ENCODE measurements at places on chromosomes 6 and 20.

DNA sequence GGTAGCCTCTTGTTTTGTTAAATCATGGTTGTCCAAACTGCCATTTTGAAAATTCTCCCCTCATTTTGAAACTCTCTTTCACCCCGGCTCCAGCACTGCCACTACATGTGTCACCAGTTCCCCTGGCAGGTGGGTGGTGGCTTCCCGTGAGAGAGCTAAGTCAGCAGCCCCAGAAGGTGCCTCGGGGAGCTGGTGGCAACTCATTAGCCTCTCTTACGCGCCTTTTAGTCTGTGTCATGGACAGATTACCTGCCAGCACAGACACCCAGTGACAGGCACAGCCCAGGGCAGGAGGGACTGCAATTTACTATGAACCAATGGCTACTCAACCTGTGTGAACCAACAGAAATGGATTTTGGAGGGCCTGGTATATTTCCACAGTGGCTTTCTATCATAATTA is 147.1 kb upstream of the SASH1 start:
- no peak for DNase-seq

GRCh38 chr6:148825492-148825891 is 78.7 kb downstream of the UST start:
- DNase-seq = no peak

DNA sequence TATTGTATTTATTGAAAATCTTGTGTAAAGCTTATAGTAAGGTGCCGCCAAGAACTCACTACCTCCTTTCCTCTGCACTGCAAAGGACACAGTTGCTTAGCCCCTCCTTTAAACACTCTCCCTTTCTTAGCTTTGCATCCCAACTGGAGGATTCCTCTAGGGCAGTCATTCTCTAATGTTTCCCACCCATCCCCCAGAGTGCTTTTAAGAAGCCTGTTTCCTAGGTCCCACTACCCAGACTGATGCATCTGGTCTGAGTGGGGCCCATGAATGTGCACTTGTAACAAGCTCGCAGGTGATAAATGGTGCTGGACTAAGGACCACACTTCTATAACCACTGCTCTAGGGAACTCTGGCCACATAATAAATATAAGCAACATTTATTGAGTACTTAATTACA is 55.2 kb downstream of the B4GALT5 start:
- DNase-seq = no peak

DNA sequence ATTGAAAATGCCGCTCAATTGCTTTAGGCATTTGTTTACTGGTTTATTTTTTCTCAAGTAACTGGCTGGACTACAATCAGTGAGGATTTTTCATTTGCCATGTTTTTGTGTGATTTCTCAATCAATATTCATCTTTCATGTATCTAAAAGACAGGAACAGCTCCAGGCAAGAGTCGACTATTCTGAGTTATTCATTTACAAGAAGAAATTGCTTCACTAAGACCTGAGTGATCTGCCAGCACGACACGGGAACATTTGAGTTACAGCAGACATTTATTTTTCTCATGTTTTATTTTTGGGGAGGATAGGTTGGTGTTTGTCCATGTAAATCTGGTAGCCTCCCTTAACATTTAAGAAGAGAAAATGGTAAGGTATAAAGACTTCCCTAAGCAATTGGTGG is 124.1 kb downstream of the CBLN4 start:
- no peak for DNase-seq

DNA sequence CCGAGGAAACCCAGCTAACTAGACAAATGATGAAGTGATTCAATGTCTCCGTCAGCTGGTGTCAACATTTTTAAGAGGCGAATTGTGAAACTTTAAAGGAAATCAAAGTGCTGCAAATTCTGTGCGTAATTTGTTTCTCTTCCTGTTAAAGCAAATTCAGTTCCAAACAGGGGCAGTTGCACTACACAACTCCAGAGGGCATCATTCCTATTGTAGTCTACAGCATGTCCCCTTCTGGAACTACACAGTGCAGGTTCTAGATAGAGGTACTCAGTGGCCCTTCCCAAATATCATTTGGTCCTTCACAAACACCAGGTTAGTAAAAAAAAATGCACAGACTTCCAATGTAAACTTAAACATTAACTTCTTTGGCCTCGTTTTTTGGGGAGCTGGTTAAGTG is 38.3 kb upstream of the SMLR1 start:
- DNase-seq = no peak

GRCh38 chr6:55886185-55886836 is 10.9 kb upstream of the BMP5 start:
- DNase-seq = no peak

DNA sequence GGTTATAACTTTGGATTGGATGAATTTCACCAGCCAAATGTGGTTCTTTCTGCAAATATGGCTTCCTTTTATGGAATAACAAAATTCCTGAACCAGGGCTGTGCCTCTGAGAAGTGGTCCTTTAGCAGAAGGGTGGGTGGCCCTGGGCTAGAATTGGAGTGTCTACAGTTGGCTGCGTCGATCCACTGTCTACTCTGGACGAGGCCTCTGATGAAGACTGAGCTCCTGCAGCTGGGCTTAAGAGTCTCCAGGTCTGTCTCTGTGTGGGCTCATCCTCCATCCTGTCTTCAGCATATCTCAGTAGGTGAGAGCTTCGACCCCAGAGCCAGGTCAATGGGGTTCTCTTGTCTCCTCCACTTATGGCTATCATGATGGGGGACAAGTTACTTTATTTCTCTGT is 166.3 kb upstream of the PMEPA1 start:
- DNase-seq = no peak

- DNase-seq = no peak
Measured at GRCh38 chr20:7171911-7172310, 404.4 kb downstream of the BMP2 start.

GRCh38 chr6:114249522-114249921 is 93.3 kb downstream of the HS3ST5 start:
- no peak for DNase-seq

GRCh38 chr6:169912266-169913095 is 161.1 kb downstream of the ERMARD start:
- no peak for DNase-seq

DNA sequence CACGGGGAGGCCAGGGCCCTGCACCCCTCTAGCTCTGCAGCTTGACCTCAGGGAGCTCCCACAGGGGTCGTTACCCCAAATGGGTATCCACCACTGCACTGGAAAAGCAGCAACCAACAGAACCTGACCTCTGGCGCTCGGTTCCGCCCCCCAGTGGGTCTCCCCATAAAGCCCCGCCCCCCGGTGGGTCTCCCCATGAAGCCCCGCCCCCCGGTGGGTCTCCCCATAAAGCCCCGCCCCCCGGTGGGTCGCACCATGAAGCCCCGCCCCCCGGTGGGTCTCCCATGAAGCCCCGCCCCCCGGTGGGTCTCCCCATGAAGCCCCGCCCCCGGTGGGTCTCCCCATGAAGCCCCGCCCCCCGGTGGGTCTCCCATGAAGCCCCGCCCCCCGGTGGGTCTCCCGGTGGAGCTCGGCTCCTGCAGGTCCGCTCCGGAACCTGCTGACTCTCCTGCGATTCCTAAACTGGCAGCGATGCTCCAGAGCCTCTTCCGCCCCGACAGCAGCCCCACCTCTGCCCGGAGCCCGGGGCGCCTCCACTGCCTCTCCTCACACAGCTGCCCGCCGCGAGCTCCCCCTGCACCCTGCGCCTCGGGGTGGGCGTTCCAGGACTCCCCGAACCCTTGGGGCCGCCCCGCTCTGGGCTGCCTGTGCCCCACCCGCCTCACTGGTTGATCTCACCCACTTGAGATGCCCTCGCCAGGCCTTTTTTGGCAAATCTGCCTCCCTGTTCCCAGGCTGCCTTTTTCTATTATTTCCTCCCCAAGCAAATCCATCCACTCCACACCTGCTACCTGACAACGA is 12.1 kb downstream of the SLC2A4RG start:
- no peak for DNase-seq

- no peak for DNase-seq
Measured at GRCh38 chr6:29107758-29108157, at the start of gene OR2J3. TSS of gene OR2J3 (plus strand) at chr6:29108058. CDS start at chr6:29111891, 3,833 bp downstream.

- DNase-seq = no peak
Measured at GRCh38 chr6:13014504-13015378, 298.2 kb downstream of the PHACTR1 start.

- DNase-seq = no peak
Measured at GRCh38 chr20:20207291-20207690, 155.0 kb downstream of the CFAP61 start.

DNA sequence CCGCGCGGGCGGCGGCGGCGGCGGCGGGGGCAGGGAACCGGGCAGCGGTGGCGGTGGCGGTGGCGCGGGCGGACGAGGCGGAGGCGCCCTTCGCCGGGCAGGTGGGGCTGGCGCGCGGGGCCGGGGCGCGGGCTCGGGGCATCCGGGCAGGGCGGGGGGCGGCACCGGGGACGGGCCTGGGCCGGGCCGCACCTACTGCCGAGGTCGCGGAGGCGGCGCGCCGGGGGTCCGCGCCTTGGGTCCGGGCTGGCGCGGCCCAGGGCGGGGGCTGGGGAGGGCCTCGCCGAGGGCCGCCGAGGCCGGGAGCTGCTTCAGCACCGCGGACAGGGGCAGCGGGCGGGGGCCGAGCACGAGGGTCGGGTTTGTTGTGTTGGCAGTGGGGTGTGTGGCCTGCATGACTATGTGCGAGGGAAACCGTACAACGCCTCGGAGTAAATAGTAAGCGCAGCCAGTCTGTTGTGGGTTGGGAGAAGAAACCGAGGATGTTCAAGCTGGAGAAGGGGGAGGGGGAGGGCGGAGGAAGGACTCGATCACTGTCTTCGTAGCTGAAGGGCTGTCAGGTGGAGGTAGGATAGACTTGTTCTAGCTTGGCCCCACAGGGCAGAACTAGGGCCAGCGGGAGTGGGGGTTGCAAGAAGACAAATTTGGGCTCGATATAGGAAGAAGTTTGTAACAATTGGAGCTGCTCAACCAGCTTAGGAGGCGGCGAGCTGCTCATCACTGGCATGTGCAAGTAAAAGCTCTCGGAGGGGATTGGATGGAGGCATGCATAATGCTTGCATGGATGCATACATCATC is 593 bp downstream of the MMP24 start:
- DNase-seq = no peak

DNA sequence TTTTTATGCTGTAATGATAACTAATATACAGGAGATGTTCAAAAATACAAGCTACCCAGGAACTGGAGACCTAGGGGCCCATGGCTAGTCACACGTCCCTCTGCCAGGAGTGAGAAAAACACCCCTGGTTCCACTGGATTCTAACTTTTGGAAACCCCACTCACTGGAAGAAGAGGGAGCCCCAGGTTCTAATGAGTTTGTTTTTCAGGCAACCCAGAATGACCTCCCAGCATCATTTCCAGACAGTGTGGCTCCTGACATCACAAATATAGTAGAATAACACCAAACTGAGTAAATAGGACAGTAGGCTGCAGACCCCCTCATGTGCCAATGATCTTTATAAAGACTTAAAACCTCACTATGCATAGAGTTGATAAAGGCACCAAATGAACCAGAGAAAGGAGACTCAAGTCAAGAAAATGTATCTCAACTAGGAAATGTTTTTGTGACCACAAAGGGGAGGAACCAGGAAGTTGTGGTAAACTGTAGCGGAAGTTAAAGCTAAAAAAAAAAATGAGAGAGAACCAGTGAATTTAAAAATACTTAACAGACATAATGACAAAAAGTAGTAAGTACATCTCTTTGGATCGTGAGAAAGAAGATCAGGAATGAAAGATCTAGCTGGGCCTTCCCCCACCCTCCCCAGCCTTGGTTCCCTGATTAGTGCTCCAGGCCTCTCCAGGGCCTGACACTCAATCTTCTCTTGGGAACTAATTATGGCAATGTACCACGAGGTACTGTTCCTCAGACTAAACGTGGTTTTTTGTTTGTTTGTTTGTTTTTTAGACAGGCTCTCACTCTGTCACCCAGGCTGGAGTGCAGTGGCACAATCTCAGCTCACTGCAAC is 19.8 kb downstream of the HLA-E start:
- DNase-seq = no peak

DNA sequence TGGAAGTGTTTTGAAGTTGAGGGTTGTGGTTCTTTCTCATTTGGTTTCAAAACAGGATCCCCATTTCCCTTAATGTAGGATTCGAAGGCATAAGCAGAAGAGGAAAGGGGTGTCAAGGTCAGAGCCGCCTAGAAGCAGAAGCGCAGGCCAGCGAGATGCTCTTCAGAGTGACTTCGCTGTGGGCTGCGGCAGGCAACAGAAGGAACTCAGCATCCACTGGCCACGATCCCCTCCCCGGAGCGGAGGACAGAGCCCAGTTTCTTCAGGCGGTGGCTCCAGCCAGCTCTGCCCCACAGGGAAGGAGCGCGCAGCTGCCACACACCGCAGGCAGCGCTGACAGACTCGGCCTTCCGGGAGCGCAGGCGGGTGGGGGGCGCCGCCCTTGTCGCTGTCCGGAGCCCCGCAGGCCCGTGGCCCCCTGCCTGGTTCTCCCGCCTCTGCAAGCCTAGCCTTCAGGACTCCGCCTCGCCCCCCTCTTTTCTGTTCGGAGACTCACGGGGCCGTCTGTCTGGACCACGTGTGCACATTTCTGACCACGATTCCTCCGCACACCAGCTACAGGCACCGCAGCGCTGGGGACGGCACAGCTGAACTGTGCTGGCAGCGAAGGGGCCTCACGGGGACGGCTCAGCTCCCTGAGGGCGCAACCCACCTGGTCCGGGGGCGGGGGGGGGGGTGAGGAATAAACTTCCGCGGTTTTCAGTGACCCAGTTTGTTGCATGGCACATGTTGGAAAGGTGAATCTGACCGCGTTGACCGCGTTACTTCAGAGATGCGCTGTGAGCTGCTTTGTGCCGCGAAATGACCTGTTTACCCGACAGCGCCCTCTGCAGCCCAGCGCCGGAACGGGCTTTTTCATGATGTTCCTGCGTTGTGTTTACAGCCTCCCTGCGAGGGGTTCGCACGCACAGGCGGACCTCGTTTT is 26.1 kb downstream of the TTLL2 start:
- no peak for DNase-seq

DNA sequence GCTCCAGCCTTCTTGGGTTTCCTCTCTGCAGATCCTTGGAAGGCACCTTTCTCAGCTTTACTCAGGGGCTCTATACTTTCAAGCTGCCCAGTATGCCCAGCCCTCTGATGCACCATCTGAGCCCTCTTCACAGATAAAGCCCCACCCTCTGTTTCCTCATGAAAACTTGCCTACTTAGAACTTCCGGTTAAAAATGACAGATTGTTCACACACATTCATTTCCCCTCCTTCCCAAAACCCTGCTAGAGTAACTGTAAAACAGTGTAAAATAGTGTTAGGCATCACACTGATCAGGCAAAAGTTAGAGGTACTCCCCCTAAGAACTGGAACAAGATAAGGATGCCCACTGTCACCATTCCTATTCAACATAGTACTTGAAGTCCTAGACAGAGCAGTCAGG is 14.0 kb upstream of the GCM1 start:
- DNase-seq = no peak

- peak; percentile 95 for DNase-seq
Measured at GRCh38 chr6:80454197-80454596, 347.7 kb downstream of the BCKDHB start.

GRCh38 chr6:89590133-89590532 is 48.4 kb downstream of the LYRM2 start:
- no peak for DNase-seq

DNA sequence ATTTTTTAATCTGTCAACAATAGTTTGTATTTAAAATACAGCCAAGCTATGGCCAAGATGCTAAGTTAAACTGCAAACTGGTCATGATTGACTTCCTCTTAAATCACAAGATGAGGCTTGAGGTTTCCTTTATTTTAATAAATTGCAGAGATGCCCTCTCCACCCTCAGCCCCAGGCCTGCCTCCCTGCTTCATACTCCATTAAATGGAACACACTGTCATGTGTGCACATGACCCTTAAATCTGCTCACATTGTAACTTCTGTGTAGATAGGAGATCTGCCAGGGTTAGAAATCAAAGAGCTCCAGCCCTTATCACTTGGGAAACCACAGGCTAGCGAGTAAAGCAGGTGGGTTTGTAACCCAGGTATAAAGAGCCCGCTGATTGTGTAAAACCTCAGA is 20.8 kb downstream of the DUSP22 start:
- DNase-seq = no peak
